NCI-H524 (cell line): ENCODE measurements at places on chromosomes 3 and 15.
A peak's percentile ranks its signal among the peaks of the same experiment; 100 is the strongest.

DNA sequence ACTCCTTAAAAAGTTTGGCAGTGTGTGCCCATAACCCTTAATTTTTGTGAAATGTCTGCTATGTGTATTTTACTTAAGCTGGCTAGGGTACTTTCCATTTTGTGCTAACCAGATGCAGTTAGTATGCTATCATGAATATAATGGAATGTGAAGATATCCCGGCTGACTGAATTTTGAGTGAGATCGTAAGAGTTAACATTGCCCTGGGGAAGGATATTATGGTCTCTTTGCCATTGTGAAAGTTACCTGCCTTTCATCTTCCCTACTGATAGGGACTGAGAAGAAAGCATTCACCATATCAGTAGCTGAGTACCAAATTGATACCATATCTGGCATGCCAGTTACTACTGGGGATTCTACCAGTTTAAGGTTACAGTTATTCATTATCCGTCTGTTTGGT is 243.2 kb downstream of the UBE2E2 start:
- no peak for DNase-seq

- no peak for DNase-seq
Measured at GRCh38 chr3:169701457-169701856, 37.9 kb upstream of the MECOM start.

DNA sequence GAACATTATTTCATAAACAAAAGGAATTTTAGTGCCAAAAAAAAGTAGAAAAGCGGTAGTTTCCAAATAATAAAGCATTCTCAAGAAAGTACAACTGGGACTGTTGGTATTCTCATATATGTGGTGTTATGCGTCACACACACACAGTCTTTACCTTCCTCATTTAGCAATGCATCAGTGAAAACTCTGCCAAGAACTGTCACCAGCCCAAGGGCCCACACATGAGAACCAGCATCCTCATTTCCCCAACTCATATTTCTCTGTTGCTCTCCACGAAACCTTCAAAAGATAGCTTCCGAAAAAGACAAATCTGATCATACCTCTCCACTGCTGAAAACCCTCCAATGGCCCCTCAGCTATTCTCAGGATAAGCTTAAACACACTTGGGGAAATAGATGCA is 150.7 kb downstream of the CADPS start:
- no peak for DNase-seq

DNA sequence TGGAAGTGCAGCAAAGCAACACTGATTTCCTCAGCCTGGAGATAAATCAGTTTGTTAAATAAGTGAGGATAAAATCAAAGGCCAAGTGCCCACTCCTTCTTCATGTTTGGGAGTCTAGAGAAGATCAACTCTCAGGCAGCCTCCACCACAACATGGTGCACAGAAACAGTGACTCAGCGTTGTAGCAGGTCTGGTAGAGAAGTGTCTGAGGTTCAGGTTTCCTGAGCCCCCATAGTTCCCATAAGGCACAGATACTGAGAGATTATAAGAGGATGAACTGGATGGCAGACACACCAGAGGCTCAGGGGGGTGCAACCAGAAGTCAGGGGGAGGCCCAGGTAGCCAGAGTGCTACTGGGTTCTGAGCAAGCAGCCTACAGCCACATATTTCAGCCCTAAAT is 166.7 kb downstream of the FRMD5 start:
- DNase-seq: no peak

GRCh38 chr3:187736418-187736871 is 8.8 kb downstream of the BCL6 start:
- no peak for DNase-seq

DNA sequence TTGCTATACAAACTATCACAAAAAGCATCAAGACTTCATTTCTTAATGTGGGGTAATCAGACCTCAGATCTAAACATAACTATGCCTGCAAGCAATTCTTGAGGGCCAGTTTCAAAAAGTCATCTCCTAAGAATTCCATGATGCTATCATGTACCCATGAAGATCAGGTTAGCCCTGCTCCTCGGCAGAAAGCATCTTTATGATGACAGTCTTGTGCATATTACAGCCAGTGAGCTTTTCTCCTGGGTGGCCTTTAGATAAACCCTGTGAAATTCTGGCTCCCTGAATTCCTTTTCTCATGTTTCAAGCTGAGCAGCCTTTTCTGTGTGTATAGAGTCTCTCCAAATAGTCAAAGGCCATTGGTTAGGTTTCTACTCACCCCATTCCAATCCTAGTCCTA is 201.9 kb upstream of the MCTP2 start:
- DNase-seq: no peak

DNA sequence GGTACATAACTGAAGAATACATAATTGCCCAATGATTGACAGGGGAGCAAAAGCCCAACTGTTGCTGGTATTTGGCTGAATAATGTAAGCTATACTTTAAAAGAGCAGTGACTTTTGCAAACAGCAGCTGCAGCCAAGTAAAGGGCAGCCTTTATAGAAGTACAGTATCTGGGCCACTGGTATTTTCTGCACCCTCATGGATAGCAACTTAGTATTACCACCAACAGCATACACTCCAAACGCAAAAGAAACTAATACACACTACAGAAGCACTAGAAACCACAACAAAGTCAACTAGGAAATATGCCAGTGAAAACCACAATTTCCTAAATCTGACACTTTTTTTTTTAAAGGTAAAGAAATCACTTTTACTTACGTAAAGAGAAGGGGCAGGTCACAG is 206.1 kb downstream of the TIGIT start:
- no peak for DNase-seq

GRCh38 chr3:59783468-59783988 is 733.7 kb upstream of the CFAP20DC start:
- DNase-seq: no peak

GRCh38 chr15:93270937-93271467 is 182.0 kb upstream of the RGMA start:
- no peak for DNase-seq

DNA sequence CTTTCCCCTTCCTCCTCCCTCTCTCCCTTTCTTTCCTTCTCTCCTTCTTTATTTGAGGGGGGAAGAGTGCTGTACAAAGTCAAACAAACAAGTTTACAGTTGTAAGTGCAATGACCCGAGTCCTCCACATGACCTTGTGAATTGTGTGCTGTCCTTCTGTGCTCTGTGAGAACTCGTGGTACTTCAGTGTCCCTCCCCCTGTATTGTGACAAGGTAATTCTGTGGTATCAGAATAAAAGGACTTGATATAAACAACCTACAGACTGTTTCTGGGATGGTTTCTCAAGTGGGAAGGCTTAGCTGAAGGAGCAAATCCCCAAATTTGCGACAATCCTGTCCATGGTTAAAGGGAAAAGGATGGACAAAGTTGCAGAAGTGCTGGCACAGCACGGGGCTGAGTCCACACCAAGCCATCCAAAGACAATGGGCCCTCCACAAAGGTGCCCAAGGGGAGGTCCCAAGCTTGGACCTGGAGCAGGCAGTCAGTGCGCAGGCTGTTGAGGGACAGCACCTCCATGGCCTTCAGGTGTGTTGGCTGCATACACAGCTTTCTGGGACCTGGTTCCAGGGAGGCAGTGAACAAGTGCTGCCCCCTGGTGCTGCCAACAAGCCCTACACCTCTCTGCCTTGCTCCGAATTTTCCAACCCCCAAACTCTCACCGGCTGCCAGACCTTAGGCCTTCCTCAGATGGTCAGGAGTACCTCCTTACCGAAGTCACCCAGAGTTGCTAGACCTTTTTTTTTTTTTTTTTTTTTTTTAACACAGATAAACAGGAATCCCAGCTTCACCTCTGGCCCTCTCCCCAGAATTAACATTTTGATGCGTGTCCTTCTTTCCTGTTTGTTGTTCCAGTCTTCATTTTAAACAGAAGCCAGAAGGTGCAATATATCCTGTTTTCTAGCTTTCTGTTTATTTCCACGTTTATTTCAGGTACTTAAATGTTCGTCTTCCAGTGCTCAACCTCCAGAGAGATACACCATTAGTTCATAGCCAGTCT is 2.6 kb upstream of the APEH start:
- DNase-seq: no peak

- no peak for DNase-seq
Measured at GRCh38 chr15:69060744-69061143, 46.2 kb downstream of the NOX5 start.

DNA sequence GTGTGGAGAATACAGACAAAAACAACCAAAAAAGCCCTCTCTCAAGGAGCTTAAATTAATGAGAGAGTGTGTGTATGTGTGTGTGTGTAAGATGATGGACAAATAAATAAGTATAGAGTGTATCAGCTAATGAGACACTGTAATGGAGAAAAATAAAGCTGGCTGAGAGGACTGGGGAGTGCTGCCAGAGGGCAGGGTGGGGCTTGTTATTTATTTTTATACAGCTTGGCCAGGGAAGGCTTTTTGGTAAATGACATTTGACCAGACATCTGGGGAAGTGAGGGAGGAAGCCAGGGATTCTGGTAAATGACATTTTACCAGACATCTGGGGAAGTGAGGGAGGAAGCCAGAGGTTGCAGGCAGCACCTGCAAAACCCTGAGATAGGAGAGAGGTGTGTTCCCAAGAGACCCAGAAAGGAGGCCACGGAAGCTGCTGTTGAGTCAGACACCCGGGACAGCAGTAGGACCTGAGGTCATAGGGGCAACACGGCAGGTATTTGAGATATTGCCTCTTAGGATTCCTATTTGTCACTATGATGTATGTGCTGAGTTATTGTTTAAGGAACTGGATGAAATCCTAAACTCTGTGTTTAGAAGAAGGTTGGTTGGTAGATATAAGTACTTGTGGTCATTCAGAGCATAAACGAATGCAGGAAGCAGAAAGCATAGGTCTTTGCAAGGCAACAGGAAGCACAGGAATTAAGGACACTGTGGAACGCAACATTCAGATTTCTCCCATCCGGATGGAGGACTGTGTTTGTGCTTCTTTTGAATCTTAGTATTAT is 2.7 kb downstream of the SV2B start:
- DNase-seq: no peak

- DNase-seq: no peak
Measured at GRCh38 chr3:129121016-129121791, 400 bp downstream of the RAB43 start.

- no peak for DNase-seq
Measured at GRCh38 chr15:63913786-63914315, 80.1 kb upstream of the HERC1 start.

GRCh38 chr3:57977818-57978235 is 30.4 kb upstream of the FLNB start:
- no peak for DNase-seq

GRCh38 chr3:11288021-11288491 is 15.9 kb downstream of the ATG7 start:
- DNase-seq: no peak

DNA sequence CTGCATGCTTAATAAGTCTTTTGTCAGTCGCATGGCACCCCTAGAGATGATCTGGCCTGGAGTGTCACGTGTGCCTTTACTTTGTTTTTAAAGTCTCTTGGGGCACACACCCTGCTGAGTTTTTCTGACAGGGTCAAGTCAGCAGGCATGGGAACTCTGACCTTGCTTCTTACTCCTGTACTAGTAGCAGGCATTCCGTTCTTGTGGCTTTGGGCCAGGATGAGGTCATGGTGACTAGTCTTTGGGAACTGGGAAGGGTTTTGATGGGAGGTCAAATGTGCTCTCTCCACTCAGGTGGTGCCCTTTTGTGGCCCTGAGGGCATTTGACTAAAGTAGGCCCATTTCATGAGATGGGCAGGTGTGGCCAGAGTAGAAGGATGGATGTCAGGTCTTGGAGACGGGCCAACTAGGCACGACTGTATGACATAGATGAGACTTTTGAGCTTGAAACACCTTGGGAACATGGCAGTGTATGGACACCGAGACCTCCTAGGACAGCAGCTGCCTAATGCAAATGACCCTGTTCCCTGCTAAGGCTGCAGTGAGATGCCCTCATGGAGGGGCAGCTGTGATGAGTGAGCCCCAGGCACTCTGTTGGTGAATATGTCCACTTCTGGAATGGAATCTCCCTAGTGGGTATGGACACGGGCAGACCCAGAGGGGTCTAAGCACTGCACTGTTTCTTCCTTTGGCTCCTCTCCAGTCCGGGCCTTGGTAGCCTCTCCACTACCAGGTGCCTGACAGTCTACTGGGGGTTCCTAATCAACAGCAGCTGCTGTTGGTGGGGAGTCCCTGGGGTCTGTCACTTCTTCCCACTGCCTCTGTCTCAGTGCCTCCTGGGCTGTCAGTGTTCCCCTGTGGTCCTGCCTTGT is 16.4 kb downstream of the SRPRB start:
- DNase-seq: no peak

GRCh38 chr3:138771585-138771984 is 63.1 kb downstream of the PIK3CB start:
- DNase-seq: no peak

GRCh38 chr15:94493176-94493575 is 261.8 kb downstream of the MCTP2 start:
- DNase-seq: no peak

DNA sequence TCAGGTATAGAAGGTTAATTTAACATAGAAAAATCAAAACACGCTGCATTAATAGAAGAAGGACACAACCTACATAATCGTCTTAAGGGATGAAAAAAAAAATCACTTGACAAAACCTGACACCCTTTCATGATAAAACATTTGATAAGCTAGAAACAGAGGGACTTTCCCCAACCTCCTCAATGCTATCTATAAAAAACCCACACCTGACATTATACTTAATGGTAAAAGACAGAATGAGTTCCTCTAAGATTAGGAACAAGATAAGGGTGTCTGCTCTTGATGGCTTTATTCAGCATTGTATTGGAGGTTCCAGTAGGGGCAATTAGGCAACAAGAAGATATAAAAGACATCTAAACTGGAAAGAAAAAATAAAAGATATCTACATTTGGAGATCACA is 69.9 kb upstream of the KBTBD8 start:
- no peak for DNase-seq

DNA sequence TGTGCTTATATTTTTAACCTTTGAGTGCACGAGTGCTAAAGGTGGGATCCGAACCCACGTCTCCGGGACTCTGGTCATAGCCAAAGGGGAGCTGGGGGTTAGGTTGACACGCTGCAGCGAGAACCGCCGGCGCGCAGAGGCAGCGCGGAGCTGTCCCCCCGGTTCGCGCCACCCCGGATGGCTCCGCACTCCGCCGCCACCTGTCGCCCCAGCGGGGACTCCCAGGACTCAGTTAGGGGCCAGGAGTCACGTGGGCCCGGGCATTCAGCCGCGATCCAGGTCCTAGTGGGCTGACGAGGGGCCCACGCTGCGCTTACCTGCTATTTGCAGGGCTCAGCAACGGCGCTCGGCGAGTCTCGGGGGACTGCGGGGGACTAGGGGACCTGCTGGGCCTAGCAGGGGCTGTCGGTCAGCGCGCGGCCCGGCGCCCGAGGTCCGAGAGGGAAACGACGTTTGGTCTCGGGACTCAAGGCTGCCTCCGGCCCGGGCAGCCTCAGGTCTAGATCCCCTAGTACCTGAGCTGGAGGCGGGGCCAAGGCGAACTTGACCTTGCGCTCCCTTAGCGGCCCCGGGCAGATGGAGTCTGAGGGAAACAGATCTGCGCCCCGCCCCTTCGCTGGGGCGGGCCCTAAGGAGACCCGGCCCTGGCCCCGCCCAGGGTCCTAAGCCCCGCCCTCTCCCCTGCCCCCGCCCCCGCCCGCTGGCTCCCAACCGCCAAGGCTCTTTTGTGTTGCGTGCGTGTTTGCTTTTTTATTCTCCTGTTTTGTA is at the start of gene NMNAT3:
NMNAT3 (minus strand) TSS at position 585 of the 768 bp plus-strand sequence. CDS start 50,248 bp downstream, outside the sequence.
- peak; percentile 92 for DNase-seq
